Activated T-cell treated with anti-CD3 and anti-CD28 coated beads, Interleukin-2, amount 50 U/mL, for 1 hour (primary cell): ENCODE measurements at places on chromosomes 6 and 20.

- peak; percentile 82 for DNase-seq
Observed at GRCh38 chr6:33313709-33314514, at the start of gene TAPBP. Gene TAPBP (minus strand): TSS chr6:33314078. CDS start chr6:33314041, 37 bp downstream.

GRCh38 chr6:81865712-81866111 is 113.2 kb upstream of the TENT5A start:
- DNase-seq: no peak

DNA sequence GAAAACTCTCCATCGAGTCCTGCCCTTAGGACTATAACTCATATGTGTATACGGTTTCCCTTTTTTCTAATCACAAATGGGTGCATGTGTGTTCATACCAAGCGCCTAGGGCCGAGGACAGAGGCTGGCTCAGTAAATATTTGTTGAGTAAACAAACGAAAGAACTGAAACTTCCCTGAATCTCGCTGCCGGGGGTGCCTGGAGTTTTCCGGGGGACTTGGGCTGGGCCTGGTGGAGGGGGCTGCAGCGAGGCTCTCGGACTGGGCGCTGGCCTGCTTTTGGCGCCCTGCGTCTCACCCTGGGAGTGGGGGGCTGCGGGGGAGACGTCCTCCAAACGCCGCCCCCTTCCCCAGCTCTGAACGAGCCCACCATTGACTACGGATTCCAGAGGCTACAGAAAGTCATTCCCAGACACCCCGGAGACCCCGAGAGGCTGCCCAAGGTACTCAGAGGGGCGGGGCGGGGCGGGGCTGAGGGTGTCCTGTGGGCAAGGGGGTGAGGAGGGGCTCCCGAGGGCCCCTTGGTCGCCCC is 49.0 kb downstream of the CPXM1 start:
- no peak for DNase-seq

GRCh38 chr20:1010659-1011058 is 8.5 kb upstream of the RSPO4 start:
- DNase-seq: no peak

- DNase-seq: peak; percentile 77
Observed at GRCh38 chr20:48620507-48621375, 207.1 kb downstream of the PREX1 start.

- no peak for DNase-seq
Observed at GRCh38 chr20:10560686-10561085, 113.1 kb downstream of the JAG1 start.

- DNase-seq: no peak
Observed at GRCh38 chr20:2820896-2821869, 5.0 kb downstream of the TMEM239 start.

DNA sequence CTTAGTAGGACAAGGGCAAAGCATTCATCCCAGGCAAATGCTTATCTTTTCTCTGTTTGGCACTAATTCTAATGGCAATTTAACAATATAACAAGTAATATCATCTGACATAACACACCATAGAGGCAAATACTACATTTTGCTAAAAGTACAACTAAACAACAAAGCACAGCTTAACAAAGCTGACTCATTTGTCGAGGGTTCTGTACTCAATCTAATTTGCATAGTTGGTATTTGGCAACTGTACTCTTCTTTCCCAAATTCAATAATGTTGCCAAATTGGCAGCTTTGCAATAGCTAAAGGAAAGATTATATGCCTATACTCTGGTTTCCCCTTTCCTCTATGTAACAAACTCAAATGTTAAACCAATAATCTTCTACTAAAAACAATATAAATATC is 461.0 kb downstream of the PKHD1 start:
- no peak for DNase-seq

DNA sequence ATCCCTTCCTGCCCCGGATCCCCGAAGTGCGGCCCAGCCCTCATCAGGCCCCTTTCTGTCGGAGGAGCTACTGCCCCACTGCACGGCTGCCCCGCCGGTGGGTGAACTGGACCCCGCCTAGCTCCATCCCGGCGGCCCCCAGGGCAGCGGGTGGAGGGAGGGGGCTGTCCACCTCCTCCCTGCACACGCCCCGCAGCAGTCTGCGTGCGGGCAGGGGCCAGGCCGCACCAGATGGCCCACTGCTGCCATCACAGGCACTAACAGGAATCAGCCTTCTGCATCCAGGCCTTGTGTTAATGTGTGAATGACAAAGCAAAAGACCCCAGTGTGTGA is 54.9 kb upstream of the UNC93A start:
- DNase-seq: no peak

GRCh38 chr6:10800810-10801209 is 37.5 kb downstream of the MAK start:
- no peak for DNase-seq

DNA sequence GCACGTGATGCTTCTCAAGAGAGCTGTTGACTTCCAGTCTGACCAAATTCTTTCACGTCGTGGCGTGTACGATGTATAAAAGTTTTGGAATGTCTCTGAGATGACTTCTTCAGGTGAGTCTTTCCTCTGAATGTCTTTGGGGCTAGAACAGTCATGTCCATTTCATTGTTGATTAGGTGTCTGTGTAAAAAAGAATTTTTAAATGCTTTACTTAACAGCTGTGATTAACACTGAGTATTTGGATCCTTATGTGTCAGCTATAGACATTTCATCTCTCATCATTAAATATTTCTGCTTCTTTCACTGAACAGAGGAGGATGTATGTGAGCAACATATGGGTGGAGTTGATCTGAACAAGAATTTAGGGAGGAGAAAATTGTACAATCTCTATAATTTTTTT is 29.3 kb upstream of the KIF13A start:
- DNase-seq: no peak

GRCh38 chr6:56567501-56567900 is 75.2 kb downstream of the DST start:
- DNase-seq: no peak

- DNase-seq: no peak
Observed at GRCh38 chr6:44291841-44292240, 21.3 kb downstream of the AARS2 start.

DNA sequence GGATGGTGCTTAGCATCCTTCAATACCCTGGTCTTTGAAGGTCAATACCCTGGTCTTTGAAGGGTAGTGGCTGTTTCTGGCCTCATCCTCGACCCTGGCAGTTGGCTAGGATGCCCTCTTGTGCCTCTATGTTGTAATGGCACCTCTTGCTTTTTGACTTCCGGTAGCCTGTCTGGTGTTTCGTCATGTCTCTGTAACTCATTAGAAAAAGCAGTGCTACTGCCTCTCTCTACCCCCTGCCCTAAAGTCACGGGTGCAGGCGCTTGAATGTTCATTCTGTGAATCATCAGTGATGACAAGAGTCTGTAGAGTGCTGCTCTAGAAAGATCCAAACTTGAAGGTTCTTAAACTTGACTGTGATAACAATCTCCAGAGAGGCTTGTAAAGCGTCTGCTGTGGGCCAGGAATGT is 28.3 kb downstream of the RSPO4 start:
- no peak for DNase-seq

DNA sequence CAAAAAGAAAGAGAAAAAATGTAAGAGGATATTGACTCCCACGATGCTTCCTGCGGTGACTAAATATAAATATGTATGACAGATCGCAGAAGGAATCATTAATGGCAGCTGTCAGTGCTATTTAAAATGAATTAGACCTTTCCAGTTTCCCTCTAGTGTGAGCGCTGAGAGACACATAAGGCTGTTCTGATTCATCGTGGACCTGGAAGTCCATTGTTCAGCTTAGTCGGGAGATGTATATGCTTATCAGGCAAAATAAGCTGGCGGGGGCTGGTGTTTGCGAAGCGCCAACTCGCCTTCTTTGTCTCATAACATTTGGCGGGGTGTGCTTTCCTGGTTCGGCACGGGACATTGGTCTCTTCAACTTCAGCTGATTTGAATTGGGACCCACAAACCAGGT is 95.4 kb downstream of the CDH4 start:
- DNase-seq: no peak

DNA sequence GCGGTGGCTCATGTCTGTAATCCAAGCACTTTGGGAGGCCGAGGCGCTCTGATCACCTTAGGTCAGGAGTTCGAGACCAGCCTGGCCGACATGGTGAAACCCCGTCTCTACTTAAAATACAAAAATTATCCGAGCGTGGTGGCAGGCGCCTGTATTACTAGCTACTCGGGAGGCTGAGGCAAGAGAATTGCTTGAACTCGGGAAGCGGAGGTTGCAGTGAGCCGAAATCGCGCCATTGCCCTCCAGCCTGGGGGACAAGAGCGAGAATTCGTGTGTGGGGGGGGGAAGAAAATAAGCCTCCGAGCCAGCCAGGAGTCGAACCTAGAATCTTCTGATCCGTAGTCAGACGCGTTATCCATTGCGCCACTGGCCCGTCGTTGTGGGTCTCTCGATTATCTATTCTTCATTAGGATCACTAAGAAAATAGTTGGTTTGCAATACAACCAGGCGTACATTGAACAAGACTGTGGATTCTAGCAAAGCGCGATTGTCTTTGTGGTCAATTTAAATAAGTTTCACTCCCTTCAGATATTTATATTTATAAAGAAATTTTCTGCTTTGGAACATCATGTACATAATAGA is 33.9 kb upstream of the PRSS16 start:
- DNase-seq: no peak

DNA sequence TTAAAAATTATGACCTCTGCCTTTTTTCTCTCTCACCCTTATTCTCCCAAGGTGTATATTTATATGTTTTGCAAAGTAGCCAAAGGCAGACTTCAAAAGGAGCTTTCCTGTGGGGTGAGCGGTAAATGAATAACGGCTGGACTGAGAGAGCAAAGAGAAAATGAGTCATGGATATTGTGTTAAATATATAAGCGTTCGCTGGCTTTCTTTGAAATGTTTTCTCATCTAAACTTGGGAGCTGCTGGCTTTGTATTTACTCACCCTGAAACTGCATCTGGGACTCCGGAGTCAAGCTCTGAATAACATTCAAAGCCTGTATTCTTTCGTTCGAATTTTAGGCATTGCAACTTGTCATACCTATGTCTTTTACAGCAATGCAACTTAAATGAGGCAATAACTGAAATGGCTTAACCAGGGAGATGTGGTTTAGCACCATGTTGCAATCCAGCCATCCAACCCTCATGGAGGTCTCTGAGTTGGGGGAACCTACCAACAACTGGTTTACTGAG is 32.0 kb downstream of the ATXN1 start:
- no peak for DNase-seq

DNA sequence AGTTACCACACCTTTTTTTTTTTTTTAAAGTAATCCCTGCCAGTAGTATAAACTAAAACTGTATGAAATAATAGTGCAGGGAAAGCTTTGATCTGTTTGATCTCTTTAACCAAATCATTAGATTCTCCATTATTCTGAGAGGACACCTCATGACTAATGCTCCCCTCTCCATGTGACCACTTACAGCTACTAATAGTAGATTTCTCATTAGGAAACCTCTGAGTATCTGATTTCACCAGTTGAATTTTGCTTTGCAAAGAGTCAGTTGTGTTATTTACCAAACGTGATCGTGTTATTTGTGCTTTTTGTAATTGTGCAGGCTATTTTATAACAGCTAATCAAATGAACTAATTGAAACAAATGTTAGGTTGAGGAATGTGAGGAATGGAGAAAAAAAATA is 12.5 kb downstream of the CASP8AP2 start:
- DNase-seq: no peak

GRCh38 chr6:133887156-133887879 is 1.6 kb upstream of the TCF21 start:
- DNase-seq: no peak

GRCh38 chr6:7587631-7588100 is 2.3 kb upstream of the SNRNP48 start:
- no peak for DNase-seq

- DNase-seq: no peak
Observed at GRCh38 chr6:78025502-78025901, 372.7 kb downstream of the MEI4 start.

DNA sequence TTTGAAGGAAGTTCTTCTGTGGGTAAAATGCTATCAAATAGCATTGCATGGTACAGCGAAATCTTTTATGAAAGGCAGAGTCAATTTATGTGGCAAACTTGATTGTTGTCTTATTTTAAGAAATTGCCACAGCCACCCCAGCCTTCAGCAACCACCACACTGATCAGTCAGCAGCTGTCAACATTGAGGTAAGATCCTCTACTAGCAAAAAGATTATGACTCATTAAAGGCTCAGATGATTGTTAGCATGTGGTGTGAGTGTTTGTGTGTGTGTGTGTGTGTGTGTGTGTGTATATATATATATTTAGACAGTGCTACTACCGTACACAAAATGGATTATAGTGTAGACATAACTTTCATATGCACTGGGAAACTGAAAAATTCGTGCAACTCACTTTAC is 27.8 kb downstream of the LRRN4 start:
- no peak for DNase-seq

GRCh38 chr6:20837189-20837588 is 302.9 kb downstream of the CDKAL1 start:
- DNase-seq: no peak

GRCh38 chr6:64486578-64487351 is 851.2 kb downstream of the PHF3 start:
- DNase-seq: no peak

DNA sequence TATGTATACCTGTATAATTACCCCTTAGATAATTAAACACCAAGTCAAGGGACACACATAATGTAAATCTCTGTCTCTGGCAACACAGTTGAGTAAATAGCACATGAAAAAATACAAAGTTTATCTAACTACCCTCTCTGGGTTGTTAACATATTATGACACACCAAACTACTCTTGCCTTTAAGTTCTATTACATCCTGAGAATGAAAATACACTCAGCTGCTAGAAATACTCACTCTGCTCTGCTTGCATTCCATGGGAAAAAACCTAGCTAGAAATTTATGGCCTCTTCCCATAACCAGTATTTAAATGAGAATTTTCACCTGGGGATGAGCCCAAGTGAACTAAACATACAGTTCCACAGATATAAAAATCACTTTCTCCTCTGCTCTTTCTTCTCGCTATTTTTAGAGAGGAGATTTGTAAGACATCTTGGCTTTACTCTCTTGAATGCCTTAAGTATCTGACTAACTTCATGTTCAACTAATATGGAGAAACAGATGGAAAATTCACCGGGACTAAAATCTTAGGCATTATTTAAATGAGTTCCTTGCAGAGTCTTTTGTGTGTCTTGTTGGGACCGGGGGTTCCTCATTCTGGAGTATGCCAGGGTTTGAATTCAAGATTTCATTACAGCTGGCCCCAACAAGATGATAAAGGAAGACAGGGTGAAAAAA is 140.9 kb downstream of the GJA10 start:
- no peak for DNase-seq

DNA sequence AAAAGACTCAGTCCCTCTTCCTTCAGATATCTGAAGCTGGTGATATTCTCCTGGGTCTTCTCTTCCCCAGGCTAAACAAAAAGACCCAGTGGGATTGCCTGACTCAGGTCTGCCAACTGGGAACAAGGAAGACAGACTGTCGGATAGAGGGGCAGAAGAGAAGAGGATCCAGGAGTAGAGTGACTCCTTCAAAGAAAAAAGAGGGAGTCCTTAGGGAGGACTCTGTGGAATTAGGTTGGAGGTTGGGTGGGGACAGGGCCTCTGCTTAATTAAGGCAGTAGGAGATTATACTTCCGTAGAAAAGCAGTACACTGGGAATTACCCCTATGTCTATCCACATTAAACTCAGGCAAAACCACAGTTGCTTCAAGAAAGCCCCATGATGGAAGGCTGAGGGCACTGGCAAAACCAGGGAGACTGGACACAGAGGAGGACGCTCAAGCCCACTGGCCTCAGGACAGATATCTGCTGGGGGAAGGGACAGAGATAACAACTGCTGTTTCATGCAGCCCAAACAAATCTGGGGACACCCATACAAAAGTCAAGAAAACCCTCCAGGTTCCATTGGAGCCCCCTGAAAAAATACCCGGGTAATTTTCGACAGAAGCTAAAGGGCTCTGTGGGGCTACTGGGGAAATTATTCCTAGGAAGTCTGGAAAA is 5.7 kb downstream of the BCL2L1 start:
- DNase-seq: no peak

- no peak for DNase-seq
Observed at GRCh38 chr20:8389381-8390036, 257.4 kb downstream of the PLCB1 start.
